Hindlimb muscle (tissue), 1 donor: ENCODE measurements at places on chromosomes 13 and 19. TPM values are rescaled to one million over a fixed set of nuclear protein-coding genes. Genes with fewer than 3 reads are reported as not detected.

DNA sequence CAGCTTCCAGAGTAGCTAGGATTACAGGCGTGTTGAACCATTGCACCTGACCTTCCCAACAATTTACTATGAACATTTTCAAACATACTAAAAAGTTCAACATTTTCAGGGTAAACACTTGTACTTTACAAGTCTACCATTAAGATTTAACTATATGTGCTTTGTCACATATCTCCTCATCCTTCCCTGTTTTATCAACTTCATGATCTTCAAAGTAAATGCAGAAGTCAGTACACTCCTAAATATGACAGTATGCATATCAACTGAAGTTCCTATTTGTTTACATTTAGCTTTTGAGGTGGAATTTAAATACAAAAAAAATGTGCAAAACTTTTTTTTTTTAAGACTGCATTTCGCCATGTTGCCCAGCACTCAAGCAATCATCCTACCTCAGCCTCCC is 18.5 kb downstream of the LNX2 start:
- no peak for DNase-seq

DNA sequence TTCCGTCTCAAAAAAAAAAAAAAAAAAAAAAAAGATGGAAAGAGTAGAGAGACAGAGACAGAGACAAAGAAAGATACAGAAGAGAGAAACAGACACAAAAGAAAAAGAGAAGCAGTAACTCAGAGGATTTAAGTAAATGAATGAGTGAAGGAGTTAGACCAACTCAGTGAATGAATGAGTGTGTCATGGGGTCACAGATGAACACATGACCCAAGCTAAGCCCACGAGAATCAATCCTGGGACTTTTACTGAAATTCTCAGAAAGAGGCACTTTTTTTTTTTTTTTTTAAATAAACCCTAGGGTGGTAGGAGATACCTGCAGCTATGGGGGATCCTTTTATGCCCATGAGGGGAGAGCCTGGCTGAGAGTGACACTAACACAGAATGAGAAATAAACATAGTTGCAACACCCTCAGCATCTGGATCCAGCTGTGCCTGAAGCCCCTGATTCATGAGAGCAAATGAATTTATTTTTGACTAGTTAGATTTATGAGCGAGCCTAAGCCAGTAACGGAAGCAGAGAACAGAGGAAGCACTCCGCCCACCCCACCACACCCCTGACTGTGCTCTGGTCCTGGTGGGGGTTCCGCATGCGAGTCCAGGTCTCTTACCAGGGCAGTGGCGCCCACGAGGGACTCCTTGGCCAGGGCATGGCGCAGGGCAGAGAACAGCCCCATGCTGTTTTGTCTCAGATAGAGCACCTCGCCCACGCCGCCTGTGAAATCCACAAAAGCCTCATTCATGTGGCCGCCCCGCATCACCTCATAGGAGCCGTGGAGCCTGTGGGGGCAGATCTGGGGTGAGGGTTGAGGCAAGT is 4.6 kb downstream of the CAPN12 start:
- no peak for DNase-seq

SHISA2 gene
- 82.8 TPM for polyA plus RNA-seq

DNA sequence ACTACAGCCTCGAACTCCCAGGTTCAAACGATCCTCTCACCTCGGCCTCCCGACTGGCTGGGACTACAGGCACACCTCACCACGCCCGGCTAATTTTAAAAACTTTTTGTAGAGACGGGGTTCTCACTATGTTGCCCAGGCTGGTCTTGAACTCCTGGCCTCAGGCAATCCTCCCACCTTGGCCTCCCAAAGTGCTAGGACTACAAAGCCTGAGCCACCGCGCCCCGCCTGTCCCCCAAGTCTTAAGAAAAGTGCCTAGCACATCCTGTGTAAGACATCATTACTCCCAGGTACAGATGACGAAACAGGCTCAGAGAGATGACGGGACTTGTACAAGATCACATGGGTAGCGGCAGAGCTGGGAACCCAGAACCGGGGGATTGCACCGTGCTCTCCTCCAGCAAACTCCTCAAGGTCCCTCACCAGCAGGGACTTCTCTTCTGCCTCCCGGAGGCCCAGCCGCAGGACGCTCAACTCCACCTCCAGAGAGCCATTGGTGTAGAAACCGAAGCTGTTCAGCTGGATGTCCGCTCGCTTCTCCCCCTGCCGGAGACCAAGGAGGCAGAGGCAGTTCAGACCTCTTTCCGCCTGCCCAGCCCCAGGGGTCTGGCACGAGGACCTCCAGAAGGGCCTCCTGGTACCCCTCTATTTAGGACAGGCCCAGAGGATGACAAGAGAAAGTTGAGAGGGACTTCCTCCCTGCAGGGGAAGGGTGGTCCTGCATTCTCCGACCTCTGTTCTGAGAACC is 1.0 kb downstream of the GPR108 start:
- peak; percentile 74 for DNase-seq

DNA sequence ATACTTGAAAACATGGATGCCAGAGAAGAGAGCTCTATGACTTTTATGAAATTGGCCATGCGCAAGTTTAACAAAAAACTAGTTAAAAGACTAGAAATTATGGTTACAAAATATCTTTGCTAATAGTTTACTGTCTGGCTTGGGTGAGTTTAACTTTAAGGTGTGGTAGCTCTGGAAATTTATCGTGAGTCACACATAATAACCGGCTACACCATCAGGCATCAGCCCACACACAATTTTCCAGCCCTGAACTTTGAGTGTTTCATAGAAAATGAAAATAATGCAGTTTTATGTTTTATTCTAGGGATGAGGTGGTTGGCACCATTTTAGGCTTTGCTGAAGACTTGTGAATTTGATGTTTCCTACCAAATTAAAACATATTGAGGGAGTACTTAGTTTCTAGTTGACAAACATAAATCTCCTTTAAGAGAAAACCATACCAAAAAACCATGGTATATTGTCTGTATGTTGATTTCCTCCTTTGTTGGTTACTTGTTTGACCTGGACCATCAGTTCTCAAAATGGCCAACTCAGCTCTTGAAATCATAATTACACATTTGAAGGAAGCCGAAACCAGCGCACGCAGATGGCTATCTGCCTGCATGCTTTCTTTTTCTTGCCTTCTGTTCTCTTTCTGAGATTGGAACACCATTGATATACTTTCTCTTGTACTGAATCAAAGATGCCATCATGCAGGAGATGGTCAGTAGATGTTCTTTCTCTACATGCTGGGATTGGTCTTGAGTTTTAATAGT is 125.1 kb downstream of the AKAP11 start:
- DNase-seq, result no peak

NXNL1 gene
- not detected for polyA plus RNA-seq

- no peak for DNase-seq
Observed at GRCh38 chr13:27921961-27922882, 2.4 kb downstream of the PDX1 start.

SELENOV gene
- not detected for polyA plus RNA-seq

DNA sequence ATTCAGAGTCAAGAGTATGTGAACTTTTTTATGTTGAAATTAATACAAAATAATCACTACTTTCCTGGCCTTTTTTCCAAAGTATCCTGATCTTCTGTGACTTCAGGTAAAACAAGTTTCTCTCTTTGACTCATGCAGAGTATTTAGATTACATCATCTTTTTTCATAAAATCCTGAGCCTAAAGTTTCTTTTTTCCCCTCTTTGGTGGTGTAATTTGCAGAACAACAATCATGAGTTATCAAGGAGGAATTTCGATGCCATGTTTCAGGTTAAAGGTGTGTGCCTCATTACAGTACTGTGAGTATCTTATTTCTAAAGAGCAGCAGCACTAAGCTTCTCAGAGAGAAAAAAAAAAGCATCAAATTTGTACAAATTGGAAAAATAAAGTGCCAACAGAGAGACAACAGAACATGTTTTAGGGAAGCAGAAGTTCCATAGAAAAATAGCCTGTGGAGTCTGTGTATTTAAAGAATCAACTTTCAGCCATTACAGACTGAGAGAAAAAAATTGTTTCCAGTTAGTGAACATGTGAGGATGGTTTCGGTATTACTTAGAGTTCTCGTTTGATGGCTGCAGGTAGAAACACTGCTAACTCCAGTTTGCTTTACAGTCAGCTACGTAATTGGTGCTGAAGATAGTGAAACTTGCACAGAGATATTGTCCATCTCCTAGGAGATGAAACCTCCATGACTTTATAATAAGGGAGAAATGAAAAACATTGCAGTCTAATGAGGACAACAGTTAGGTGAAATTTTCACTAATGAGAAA is 78.1 kb upstream of the PCDH9 start:
- no peak for DNase-seq

PGLYRP1 gene
- 0.83 TPM for polyA plus RNA-seq
